ENCODE measurements at places on chromosomes 1 and 21.

DNA sequence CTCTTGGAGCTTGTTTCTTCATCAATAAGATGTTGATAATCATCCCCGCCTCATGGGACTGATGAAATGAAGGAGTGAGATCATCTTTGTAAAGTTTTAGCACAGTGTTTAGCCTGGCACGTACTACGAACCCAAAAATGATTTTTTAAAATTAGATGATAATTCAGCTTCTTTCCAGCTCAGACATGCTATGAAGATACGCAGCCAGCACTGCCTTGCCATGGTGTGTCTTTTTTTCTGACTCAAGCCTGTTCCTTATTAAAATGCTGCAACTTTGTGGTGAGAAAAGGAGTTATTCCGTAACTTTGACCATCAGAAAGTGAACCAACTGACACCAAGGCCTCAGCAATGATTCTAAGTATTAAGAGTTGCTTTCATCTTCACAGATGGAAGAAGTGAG is 269.0 kb downstream of the LTN1 start:
- no peak for DNase-seq

GRCh38 chr21:39020751-39021477 is 162.3 kb downstream of the PSMG1 start:
- DNase-seq, result no peak

DNA sequence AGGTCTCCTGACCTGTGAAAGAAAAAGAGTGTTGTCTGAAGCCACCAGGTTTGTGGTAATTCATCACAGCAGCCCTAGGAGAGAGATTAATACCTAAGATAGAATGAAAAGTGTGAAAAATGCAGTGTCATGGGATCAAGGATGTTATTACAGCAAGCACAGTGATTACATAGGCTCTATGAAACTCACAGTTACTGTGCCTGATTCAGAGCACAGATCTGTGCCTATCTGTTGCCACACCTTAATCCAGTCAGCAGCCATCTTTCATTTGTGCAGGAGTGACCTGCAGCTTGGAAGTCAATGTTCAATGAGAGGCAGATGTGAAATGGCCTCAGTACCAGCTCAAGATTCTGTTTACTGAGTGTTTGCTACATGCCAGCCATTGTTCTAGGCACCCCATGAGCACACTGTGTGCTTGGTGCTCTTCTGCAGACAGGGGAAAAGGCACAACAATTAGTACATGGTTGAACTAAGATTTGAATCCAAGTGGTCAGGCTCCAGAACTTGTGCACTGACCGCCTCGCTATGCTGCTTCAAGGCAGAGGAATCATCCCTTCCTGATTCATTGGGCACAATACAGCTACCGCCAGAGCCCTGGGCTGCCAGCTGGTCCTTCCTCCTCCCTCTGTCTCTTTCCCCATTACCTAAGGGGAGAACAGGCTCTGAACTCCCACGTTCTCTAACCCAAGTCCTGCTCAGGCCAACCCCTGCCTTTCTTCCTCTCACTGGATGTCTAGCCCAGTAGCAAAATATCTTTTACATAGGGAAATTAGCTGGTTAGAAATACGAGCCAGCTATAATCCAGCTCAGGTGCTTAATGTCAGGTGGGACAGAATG is 56.3 kb upstream of the NEK2 start:
- DNase-seq, result no peak

DNA sequence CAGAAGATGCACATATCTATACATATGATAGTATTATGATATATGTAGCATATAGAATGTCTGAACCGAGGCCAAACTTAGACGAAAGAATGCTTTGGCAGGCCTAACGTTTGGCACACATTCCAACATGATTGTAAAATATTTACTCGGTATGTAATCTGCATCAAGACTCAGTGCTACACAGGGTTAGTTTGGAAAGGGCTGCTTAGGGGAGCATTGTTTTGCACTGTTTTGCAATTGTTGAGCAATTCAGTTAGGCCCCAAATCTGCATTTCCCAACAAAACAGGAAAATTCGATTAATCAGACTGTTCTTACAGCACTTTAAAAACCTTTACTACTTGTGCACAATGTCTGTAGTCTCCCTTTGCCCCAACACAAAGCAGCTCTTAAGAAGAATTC is 216.0 kb upstream of the NEGR1 start:
- no peak for DNase-seq

- DNase-seq, result no peak
Observed at GRCh38 chr1:26701995-26702679, 6.3 kb downstream of the ARID1A start.

- DNase-seq, result no peak
Observed at GRCh38 chr1:230957580-230957989, 21.1 kb downstream of the TTC13 start.

- no peak for DNase-seq
Observed at GRCh38 chr1:109183058-109183738, 30.5 kb upstream of the SARS1 start.

DNA sequence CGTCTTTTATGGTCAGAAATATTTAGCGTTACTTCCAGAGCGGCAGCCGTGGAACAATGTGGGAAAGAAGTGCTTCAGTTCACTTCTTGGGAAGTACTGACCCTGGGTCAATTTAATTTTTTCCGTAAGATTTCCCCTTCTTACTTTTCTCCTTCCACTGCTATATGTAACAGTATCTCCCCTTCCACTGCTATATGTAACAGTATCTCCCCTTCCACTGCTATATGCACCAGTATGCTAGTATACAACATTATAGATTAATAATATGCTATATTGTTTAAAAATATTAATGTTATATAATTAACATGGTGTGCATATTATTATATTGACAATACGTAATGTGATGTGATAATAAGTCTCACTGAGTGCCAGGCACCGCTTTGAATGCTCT is 69.7 kb upstream of the ERG start:
- DNase-seq, result no peak

GRCh38 chr1:84842748-84843231 is 50.2 kb downstream of the LPAR3 start:
- DNase-seq, result no peak

GRCh38 chr1:163824006-163824405 is 502.3 kb downstream of the NUF2 start:
- DNase-seq, result no peak

GRCh38 chr21:41769111-41769510 is 2.3 kb upstream of the RIPK4 start:
- DNase-seq, result no peak

- DNase-seq, result no peak
Observed at GRCh38 chr1:76267631-76268030, 193.1 kb downstream of the ST6GALNAC3 start.

DNA sequence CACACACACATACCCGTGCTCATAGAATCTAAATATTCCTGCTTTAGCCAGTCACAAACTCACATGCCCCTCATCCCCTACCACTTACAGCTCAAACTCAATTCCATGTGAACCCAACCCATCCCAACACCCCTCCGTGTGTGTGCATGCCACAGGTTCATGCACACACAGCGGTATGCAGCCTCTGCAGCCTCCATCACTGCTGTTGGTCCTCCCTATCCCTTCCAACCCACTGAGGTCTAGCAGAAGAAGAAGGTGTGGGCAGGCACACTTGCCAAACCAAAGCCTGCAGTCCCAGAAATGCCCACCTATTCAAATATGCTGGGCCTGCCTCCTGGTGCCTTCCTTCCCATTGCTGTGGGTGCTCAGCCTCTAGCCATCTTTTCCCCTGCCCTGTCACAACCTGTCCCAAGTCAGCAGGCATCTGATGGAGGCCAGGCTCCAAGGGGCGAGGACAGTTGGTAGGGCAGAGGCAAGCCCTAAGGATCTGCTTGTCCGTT is 26.2 kb downstream of the SLC2A1 start:
- no peak for DNase-seq

DNA sequence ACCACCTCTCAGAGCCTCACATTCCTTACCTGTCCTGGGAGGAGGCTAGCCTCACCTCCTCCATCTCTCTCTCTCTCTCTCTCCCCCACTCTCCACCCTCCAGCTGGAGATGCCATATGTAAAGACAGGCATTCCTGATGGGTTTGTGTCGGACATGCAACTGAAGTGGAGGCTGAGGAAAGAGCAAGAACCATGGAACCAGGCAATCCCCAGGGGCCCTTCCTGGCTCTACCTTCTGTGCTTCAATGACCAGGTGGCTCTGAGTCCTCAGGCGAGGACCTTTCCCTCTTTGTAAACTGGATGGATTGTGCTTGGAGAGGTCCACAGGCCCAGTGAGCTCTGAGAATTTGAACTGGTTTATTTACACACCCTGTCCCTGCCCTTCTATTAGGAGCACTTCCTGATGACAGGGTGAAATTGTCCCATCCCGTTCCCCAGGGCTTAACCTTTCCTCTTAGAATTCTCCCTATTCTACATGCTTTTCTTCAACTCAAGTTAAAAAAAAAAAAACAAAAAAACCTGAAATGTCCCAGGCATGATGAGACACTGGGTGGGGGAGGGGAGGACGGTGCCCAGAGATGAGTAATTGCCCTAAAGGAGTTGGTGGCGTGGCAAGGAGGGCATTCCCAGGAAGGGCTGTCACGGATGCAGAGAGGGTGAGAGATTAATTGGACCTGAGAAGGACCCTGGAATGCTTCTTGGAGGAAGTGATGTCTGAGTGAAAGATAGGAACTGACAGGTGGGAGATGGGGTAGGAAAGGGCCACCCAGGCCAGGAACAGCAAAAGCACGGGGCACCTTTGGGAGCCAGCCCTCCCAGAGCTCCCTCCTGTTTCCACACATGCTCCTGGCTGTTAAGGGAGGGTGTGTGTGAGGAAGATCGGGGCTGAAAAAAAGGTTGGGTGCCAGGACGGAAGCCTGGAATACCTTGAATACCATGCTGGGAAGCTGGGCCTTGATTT is 50.2 kb upstream of the WASF2 start:
- no peak for DNase-seq

- DNase-seq, result no peak
Observed at GRCh38 chr1:235999259-235999925, 65.5 kb downstream of the NID1 start.

- no peak for DNase-seq
Observed at GRCh38 chr21:27062443-27062842, 95.6 kb upstream of the ADAMTS5 start.

GRCh38 chr1:175933801-175934200 is 190.4 kb upstream of the TNR start:
- no peak for DNase-seq

- DNase-seq, result no peak
Observed at GRCh38 chr1:181010789-181011188, 11.9 kb downstream of the STX6 start.

Measured in C1 segment of cervical spinal cord (tissue), 14 donors.